Mammary epithelial cell (primary cell): ENCODE measurements at places on chromosomes 7 and 10. TPM values are rescaled to one million over a fixed set of nuclear protein-coding genes. Genes with fewer than 3 reads are reported as not detected.

Gene PMS2
- total RNA-seq, result 27.8 TPM

Gene SLC13A4
- total RNA-seq, result not detected in 2 replicates

Gene UBE2H
- 126 TPM for total RNA-seq

Gene PARD3
- 47.1 and 59.2 TPM in 2 replicates for total RNA-seq

Gene PON1
- total RNA-seq, result not detected

Gene ZPBP
- total RNA-seq, result 0.17 TPM

Gene JAKMIP3
- 0.07 and 0.08 TPM in 2 replicates for total RNA-seq

Gene PPP1R17
- total RNA-seq, result not detected in 2 replicates

Gene ADCYAP1R1
- not detected in 2 replicates for total RNA-seq

Gene RASSF4
- 4.0 TPM for total RNA-seq

Gene FAM13C
- 4.5 TPM for total RNA-seq
